ENCODE measurements at places on chromosomes 13 and 19.

DNA sequence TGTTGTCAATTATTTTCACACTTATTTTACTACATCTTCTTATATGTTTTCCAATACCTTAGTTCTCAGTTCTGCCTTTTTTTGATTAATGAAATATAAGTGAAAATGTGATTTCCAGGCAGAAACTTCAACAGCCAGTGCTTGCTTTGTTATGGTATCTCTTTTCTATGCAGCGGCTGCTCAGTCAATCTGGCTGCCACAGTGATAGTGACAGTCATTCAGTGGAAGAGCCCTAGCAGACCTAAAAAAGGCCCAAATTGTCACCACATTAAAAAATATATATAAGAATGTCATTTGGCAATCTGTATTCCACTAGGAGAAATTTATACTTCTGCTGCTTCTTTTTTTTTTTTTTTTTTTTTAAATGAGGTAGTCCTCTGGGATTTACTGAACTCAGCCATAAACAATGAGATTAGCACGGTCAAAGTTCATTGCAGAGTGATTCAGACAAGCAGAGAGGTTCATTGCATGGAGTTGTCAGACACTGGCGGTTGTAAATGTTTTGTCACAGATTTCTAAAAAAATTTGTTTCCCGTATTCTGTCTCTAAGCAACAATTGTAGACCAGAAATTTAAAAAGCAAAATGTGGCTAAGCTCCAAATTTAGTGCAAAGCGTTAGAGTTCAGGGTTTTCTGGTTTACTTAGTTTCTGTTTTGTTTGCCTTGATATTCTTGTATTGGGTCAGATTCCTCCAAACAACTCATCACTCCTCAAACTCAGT, 94.7 kb upstream of the PRR20A start:
- DNase-seq = no peak

DNA sequence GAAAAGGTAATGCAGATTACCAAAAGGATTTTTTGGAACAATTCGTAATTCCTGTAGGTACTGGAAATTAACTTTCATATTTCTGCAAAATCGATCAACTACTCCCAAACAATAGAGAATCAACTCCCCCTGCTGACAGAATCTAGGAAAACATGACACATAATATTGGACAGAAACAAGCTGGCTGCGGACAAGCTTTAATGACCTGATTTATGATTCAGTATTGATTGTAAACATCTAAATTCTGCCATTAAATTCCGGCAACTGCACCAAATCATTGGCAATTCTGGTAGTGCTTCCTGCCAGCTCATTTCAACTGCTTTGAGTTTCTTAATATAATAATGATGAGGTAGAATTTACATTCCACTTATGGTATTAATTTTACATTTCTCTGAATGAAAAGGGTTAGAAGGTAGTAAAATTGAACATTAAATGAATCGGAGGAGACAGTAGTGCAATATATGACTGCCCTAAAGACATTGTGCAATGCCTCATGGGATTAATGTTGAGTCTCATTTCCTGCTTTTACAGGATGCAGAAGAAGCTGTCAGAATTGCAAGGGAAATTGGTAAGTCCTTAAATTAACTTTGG, 146.5 kb downstream of the PCCA start:
- no peak for DNase-seq

DNA sequence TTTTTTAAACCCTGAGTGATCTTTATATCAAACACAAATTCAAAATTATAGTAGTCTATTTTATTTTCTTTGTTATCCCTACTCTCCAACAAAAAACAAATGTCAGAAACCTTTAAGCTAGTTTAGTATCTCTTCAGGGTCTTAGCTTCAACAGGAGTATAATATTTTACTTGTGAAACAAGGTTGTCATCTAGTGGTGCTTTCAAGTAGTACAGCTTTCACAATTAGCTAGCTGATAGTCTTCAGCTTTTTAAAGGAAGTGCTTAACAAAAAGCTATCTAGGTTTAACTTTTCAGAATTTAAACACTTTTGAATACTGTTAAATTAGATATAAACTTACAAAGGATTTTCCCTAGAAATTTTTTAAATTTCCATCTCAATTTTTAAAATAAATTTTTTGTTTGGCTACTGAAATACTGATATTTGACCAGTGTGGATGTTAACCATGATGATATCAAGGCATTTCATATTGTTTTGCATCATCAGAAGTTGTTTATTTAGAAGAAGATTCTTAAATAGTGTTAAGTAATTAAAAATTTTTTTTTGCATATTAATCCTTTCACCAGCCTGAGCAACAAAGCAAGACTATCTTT, 34.2 kb downstream of the TDRD3 start:
- no peak for DNase-seq

DNA sequence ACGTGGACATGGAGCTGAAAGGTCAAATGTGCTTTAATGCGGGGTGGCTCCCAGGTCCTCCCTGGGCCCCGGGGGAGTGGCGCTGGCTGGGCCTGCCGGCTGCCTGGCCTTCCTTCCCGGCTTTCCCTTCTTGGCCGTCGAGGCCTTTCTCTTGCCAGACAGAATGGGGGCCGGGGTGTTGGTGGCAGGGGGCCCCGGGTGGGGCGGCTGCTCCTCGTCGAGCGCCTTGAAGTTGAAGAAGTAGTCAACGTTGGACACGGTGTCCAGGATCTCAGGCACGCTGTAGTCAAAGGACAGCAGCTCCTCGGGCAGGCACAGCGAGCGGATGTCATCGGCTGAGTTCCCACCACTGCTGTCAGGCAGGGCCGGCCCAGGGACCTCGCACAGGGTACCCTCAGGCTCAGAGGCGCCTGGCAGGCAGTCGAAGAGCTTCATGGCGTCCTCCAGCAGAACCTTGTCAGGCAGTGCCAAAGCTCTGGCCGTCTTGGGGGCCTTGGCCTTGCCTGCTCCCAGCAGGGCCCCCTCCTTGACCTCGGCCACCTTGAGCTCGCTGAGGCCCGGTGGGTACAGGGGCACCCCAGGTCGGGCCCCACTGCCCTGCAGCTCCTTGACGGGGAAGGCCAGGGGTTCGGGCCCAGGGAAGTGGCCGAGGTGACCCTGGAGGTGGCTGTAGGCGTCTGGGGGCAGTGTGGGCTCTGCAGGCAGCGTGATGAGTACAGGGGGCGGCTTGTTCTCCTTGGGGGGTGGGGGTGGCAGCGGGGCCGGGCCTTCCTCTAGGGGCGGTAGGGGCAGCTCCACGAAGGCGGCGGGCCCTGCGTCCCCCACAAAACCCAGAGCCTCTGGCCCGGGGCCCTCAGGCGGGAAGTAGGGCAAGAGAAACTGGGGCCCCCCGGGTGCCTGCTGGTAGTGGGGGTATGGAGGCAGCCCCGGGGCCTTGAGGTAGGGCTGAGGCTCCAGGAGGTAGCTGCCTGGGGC, 1.3 kb downstream of the PRR22 start:
- no peak for DNase-seq

Data from WTC11 (cell line).